ENCODE measurements at places on chromosomes 7 and 10.
A peak's percentile ranks its signal among the peaks of the same experiment; 100 is the strongest.

- DNase-seq: peak; percentile 85
These were observed 31.2 kb downstream of the SMNDC1 start for GRCh38 chr10:110273474-110273873.

- DNase-seq: no peak
These were observed 424.0 kb downstream of the EXOC4 start for GRCh38 chr7:133676805-133677370.

DNA sequence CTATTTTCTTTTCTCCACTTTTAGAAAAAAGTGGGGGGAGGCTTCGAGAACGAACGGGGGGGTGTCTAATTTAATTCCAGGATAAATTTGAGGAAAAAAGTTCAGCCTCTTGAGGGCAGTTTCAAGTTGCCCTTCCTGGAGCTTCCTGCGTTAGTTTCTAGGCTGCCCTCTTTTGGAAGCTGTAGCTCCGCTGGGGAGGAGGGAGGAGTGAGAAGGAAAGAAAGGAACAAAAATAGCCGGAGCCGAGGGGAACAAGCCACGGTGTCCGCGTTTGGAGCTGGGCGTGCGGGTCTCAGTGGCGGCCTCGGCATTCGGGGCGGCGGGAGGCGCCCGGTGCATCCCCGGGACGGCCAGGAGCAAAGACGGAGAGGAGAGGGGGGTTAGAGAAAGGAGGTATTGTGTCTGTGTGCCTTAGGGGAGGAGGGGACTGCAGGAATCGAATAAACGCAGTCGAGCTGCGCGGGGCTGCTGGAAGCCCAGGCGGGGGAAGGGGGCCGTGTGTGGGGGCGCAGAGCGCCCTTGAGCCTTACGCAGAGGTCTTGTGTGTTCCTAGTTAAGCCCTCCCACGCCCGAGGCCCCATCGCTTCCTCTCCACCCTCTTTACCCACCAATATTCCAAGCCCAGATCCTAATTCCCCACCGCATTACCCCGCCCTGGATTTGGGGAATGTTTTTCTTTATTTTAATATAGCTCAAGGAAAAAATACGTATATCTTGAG lies 2.0 kb upstream of the TNRC18 start:
- peak; percentile 85 for DNase-seq

DNA sequence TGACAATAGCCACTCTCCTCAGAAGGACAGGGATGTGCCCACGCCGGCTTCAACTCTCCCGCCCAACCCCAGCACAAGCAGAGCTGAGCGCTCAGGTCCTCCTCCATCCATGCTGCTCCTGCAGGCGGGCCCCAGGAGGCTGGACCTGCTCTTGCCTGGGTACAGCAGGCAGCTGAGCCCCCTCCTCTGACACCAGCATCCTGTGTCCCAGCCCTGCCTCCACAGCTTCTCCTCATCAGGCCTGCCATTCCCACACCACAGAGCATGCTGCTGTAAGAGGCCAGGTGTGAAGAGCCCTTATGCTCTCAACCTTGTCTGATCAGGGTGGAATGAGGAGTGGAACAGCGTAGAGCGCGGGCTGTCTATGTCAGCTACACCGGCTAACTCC lies 302.2 kb downstream of the PTPRN2 start:
- DNase-seq: no peak

GRCh38 chr10:83764666-83765065 lies 374.6 kb upstream of the GHITM start:
- DNase-seq: peak; percentile 9

- DNase-seq: no peak
These were observed 62.7 kb upstream of the ZPBP start for GRCh38 chr7:50155755-50156154.

DNA sequence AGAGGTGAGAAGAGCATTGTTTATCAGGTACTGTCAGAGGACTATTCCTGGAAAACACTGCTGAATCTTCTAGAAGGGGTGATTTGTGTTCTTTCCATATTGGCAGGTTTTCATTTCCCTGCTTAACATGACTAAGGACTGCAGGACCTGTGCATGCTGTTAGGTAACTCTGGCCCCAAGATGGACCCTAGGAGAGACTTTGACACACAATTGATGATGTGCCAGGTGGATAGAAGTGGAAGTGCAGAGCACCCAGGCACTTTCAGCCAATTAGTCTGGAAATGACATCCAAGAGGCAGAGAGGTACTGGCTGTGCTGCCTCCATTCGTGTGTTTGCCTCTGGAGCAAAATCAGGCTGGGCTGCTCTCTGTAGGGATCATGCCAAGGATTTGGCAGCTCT lies 496.3 kb upstream of the GALNT17 start:
- no peak for DNase-seq

- DNase-seq: no peak
These were observed 447.3 kb upstream of the NRP1 start for GRCh38 chr10:33781606-33782395.

- no peak for DNase-seq
These were observed 106.7 kb downstream of the REEP3 start for GRCh38 chr10:63627881-63628296.

DNA sequence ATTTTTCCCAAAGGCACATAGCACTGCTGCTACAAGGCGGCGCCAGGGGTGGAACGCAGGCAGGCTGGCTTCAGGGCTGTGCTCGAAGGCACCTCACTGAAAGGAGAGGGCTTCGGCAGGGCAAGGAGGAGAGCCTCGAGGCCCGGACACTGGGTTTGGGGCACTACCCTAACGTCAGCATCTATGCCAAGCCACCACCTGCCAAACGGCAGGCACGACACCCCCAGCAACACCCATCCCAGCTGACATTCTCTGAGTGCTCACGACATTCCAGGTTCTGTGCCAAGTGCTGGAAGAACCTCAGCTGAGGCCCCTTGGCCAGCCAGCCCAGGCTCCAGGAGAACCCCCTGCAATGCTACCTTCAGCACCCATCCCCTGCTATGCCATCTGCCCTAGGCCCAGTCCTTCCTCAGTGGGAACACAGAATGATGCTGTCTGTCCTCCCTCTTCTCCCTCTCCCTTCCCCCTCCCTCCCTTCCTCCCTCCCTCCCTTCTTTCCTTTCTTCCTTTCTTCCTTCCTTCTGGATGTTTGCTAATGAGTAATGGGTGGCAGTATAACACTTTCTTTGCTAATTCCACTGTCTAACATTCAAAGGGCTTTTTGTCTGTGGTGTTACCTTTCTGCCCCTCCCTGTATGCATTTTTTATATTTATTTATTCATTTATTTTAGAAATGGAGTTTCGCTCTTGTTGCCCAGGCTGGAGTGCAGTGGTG lies 24.3 kb downstream of the ZCCHC24 start:
- no peak for DNase-seq

GRCh38 chr10:130193033-130193432 lies 56.8 kb downstream of the GLRX3 start:
- DNase-seq: no peak

- DNase-seq: no peak
These were observed 12.5 kb upstream of the PODXL start for GRCh38 chr7:131568970-131569369.

GRCh38 chr7:135445690-135446089 lies 64.2 kb downstream of the CNOT4 start:
- no peak for DNase-seq

DNA sequence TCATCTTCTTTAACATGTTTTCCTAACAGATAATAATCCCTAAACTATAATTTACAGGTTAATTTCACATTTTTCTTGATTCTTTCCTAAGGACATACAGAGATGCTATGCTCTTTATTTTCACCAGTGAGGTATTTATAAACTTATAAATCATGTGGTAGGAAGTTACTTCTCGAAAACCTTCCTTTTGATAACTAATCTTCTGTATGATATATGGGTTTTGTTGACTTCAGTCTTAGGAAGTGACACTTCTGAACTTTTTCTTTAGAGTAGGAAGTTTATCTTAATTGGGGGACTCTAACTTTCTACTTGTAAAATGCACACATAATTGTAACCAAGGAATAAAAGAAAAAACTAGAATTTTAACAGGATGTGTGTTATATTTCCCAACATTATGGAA lies 9.8 kb upstream of the PNPLA8 start:
- DNase-seq: no peak

DNA sequence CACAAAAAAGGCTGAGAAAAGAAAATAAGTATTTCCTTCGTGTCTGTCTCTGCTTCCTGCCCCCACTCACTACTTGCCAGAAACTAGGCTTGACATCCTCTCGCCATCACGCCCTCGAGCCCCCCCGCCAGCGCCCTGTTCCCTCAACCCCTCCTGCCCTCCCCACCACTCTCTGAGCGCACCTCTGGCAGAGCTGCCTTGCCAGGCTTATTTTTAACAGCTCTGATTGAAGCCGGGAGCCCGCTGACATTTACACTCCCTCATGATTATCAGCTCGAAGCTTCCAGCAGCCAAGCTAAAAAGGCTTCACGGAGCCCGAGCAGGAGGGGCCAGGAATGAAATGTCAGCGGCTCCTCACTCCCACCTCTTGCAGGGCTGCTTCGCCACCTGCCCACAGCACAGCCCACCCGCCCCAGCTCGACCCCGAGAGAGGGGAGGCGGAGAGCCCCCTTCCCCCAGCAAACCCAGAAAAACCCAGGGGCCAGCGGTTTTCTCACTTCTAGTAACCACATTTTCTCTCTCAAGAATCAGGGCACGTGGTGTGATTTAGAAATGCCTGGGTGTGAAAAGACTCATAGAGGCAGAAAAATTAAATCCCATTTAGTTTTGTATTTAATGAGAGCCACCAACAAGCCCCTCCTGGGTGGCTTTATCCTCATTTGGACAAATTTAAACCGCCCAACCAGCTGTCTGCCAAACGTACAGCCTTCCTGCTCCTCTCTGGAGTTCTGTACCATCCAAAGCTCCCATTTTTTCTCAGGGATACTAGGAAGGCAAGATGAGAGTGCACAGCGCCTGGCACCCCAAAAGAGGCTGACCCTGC lies 89.3 kb downstream of the SLIT1 start:
- DNase-seq: no peak

- no peak for DNase-seq
These were observed 28.0 kb downstream of the TMEM270 start for GRCh38 chr7:73888959-73889358.

- no peak for DNase-seq
These were observed 136.0 kb upstream of the FAM20C start for GRCh38 chr7:56291-56913.

GRCh38 chr7:96122746-96123145 lies 199.2 kb downstream of the SLC25A13 start:
- peak; percentile 31 for DNase-seq
